Bronchial smooth muscle cell (primary cell): ENCODE measurements at places on chromosomes 13 and 19. TPM values are rescaled to one million over a fixed set of nuclear protein-coding genes. Genes with fewer than 3 reads are reported as not detected.

The KLK8 gene
- total RNA-seq, result not detected in 2 replicates

The MUC16 gene
- total RNA-seq, result under 0.01 TPM in 1 of 2 replicates, not detected in the other

The KLK5 gene
- total RNA-seq, result 0.34 TPM in 1 of 2 replicates, not detected in the other

The TJP3 gene
- under 0.01 TPM in 1 of 2 replicates, not detected in the other for total RNA-seq

The SIAH3 gene
- total RNA-seq, result not detected in 2 replicates

The TTC9B gene
- 0.17 TPM in 1 of 2 replicates, not detected in the other for total RNA-seq

The INSL3 gene
- total RNA-seq, result not detected in 2 replicates

The CALR3 gene
- total RNA-seq, result 0.16 TPM in 1 of 2 replicates, not detected in the other

The PRKCG gene
- total RNA-seq, result 0.17 TPM in 1 of 2 replicates, not detected in the other

The ADGRE2 gene
- total RNA-seq, result under 0.01 TPM in 1 of 2 replicates, not detected in the other

The HSD17B14 gene
- 5.5 and 15.9 TPM in 2 replicates for total RNA-seq

The ZNF20 gene
- total RNA-seq, result 3.8 and 4.4 TPM in 2 replicates

The ZNF583 gene
- total RNA-seq, result 4.2 and 4.4 TPM in 2 replicates

The CABP5 gene
- total RNA-seq, result not detected in 2 replicates

The KIR2DL4 gene
- not detected in 2 replicates for total RNA-seq

The SPINT2 gene
- 1.4 and 2.1 TPM in 2 replicates for total RNA-seq

The MISP3 gene
- total RNA-seq, result 0.34 and 0.63 TPM in 2 replicates

The CRX gene
- not detected in 2 replicates for total RNA-seq

The LGI4 gene
- 0.47 and 0.52 TPM in 2 replicates for total RNA-seq

The ATP8B3 gene
- total RNA-seq, result 0.95 and 1.9 TPM in 2 replicates

The APOE gene
- 7.2 and 8.0 TPM in 2 replicates for total RNA-seq
